ENCODE measurements at places on chromosomes 5 and 9.

GRCh38 chr9:106451223-106451622, 411.7 kb upstream of the ZNF462 start:
- DNase-seq: no peak

DNA sequence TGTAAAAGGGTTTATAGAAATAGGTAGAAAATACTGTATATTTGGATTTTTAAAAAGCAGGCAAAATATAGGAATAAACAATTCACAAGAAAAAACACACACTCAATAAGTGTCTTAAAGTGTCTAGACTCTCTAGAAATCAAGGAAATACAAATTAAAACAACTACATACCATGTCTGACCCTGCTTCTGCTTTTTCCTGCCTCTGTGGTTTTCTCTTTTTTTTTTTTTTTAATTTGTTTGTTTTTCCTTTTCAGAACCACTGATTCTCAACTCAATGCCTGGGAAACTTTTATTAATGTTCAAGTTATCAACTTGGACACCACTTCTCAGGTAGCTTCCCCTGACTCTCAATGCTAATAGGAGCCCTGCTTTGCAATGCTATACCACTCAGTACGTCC, 25.5 kb upstream of the TAS2R1 start:
- DNase-seq: no peak

DNA sequence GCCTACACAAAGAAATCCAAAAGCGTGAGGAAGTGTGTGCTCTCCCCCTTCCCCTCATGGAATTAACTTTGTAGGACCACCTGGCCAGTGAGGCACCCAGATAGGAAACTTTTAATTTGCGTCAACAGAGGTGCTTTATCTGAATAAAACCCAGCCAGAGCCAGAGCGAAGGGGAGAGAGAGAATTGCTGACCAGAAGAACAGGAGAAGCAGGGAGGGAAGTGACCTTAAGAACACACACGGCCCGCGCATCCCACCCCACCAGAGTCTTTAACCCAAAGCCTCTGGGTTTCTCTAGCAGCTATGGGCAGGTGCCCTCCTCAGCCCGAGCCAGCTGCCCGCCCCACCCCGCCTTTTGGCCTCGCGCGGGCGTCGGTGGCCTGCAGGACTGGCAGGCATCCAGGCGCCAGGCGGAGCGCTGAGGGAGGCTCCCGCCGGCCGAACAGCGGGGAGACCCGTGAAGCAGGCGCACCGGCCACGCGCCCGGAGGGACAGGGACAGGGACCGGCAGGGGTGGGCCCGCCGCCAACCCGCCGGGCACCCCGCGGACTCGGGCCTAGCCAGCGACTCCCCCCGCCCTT, 580 bp downstream of the ERAP1 start:
- DNase-seq: peak; percentile 52

GRCh38 chr9:87663556-87663955, 62.4 kb upstream of the CTSL start:
- no peak for DNase-seq

DNA sequence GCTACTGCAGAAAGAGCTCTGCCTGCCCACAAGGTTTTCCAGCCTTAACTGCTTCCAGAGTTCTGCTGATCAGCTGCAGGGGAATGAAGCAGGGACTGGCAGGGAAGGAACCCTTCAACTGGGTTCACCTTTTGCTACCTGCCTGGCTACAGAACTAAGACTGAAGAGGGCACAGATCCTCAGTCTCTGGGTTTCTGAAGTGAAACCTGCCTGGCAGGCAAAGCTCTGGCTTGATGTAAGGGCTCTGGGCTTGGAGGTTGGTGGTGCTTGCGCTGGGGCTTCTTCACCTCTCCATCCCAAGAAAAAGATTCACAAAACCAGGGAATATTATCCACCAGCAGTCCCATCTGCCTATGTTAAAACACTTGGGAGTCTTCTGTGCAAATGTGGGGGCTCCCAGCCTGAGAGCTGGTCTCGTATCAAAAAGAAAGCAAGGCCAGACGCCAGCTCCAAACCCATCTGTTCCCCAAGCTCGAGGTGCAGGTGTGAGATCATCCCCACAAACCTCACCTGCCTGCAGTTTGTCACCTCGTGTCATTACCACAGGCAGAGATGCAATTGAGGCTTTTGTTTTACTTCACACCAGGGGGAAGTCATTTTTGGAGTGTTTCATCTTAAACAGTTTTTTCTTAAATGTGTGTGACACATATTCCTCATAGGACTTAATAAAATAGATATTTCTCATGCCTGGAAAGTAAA, 58.3 kb downstream of the BNC2 start:
- no peak for DNase-seq

DNA sequence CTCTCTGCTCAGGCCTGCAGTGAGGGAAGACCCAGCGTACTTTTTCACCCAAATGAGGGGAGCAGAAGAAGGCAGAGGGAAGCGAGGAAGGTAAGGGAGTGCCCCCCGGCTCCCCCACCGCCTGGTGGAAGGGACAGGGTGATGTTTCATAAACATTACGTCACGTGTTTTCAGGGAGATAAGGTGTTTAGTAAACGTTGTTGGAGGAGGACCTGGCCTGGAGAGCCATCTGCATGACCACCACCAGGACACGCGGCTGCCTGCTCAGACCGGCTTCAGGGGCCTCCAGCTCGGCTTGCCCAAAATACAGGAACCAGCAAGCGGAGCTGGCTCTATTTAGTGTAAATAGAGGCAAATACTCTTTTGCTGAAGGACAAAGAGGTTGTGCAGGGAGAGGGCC, 40.0 kb upstream of the C5orf58 start:
- no peak for DNase-seq

DNA sequence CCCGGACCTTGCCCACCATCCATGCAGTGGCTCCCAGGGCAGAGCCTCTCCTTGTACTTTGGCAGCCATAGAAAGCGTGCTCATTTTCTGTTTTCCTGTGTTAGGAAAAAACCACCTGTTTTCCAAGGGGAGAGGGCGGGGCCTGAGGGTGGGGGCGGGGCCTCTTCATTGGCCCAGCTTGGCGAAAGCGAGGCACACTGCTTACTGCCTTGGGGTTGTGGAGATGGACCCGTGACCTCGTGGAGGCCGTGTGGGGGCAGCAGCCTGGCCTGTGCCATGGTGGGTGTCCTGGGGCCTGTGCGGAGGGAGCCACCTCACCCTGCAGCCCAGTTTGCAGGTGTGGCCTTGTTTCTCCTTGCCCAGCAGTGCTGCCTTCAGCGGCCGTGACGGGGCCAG, 4.4 kb upstream of the TOR4A start:
- DNase-seq: no peak

GRCh38 chr5:66617226-66617861, 21.2 kb downstream of the MAST4 start:
- DNase-seq: no peak

DNA sequence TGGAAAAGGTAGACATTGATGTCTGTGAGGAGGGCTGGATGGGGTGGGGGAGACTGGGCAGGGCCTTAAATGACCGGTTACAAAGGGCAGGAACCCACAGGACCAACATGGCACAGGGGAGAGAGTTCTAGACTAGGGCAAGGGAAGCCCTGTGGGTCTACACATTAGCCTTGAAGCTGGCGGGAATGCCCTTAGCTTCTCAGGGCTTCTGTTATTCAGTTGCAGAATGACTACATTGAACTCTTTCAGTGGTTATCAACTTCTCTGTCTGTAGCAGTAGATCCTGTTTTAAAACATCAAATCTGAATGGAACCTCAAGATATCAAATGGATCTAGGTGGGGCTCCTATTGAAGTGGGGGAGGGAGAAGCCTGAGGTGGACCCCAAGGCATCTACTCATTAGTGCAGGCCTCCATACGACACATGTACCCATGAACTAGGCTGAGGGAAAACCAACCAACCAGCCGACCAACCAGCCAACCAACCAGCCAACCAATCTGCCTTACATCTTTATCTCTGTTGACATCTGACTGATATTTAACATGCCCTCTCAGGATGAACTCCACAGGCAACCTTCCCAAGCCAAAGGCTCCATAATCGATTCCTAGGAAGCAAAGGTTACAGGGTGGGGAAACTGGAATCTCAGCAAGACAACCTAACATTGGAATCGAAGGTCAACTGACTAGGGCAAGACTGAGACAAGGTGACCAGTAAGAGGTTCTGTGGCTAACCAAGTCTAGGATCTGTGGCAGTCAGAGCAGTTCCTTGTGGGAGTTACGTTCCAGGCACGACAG, 48.3 kb downstream of the DAP start:
- no peak for DNase-seq

- no peak for DNase-seq
Measured at GRCh38 chr9:131892162-131892707, 152.4 kb upstream of the RAPGEF1 start.
